ENCODE measurements at places on chromosomes 4 and X.

- DNase-seq, result no peak
Observed at GRCh38 chrX:5084279-5084678, 1144.4 kb downstream of the NLGN4X start.

GRCh38 chr4:139175646-139176301 is 1.2 kb downstream of the ELF2 start:
- DNase-seq, result no peak

- no peak for DNase-seq
Observed at GRCh38 chr4:11430536-11430935, 1.8 kb upstream of the HS3ST1 start.

- DNase-seq, result no peak
Observed at GRCh38 chr4:37908488-37909331, 17.8 kb downstream of the TBC1D1 start.

GRCh38 chrX:10483191-10483831 is 137.1 kb downstream of the MID1 start:
- DNase-seq, result no peak

- DNase-seq, result no peak
Observed at GRCh38 chr4:184021389-184021788, 116.3 kb downstream of the STOX2 start.

DNA sequence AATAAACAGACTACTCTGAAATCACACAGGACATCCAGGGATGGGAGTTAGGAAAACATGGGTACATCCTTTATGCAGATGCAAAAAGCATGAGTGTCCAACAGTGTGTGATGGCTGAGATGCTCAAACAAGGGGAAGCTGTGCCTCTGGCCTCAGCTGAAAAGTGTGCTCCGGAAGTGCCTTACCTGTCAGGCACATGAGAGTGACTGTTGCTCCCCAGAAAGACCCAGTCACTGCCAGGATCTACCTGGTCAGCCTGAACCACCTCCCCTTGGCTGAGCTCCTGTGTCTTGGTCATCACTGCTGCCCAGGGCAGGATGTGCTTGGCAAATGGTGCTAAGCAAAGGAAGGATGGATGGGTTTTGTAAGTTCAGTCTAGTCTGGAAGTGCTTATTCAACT is 4.0 kb downstream of the PPP2R2C start:
- DNase-seq, result no peak

GRCh38 chr4:5460106-5460801 is 248.1 kb downstream of the EVC2 start:
- no peak for DNase-seq

DNA sequence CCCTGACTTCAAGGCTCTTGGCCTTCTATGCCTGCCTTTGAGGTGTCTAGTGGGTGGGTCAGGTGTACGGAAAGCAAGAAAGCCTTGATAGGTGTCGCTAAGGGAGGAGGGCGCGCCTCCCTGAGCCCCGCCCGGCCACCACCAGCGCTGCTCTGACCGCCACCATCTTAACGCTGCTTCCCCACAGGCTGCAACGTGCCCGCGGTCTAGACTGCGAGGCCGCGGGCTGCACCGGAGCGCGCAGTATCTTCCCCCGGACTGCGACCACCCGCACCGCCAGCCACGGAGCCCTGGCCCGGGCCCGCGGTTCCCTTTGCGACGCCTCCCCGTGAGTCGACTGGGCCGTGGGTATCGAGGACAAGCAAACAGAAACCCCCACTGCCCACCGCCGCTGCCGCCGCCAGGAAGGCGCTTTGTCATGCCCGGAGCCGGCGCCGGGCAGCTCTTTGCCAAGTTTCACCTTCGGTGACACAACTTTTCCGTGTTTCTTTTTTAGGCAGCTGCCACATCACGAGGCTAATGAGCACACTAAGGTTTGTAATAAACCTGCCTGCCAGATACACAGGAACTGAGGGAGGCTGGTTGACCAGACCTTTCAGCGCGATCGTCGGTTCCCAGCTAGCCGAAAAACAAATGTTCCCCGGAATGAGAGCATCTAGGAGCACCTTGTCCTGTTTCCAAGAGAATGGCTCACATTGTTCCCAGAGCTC is 335.8 kb upstream of the F9 start:
- peak; percentile 3 for DNase-seq

- no peak for DNase-seq
Observed at GRCh38 chrX:133973704-133974103, 11.7 kb downstream of the GPC3 start.

GRCh38 chr4:159150821-159151390 is 48.0 kb downstream of the RAPGEF2 start:
- no peak for DNase-seq

GRCh38 chrX:47218920-47219815 is 687 bp downstream of the CDK16 start:
- no peak for DNase-seq

DNA sequence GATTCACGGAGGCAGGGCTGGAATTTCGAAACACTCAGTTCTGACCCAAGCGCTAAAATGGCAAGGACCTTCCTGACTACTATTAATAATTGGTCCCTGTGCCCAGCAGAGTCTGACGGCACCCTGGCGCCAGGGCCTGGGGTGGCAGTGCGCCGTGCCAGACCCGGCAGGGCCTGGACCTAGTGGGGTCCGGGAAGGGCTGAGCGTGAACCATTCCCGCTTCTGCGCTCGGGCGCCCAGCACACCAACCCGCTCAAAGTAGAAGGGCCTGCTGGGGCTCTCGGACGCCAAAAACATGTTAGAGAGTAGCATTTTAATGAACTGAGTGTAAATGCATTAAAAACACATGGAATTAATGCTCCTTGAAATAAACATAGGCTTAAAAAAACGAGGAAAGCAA is 346.7 kb upstream of the SFRP2 start:
- no peak for DNase-seq

DNA sequence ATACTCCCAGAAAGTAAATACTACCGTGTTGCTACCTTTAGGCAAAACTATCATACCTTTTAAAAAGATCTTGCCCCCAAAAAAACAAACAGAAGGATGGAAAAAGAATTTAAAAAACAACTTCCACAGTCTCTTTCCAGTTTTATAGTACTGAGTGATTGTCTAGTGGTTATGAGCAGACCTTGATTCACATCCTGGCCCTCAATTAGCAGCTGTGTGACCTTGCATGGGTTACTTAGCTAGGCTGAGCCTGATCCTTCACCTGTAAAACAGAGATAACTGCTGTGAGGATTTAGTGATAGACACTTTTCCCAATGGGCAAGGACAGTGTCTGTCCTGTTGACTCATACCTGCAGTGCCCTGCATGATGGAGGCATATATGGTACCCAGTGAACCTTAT is 49.0 kb downstream of the SMAD1 start:
- DNase-seq, result no peak

GRCh38 chrX:46653482-46653881 is 79.9 kb downstream of the CHST7 start:
- DNase-seq, result no peak

- no peak for DNase-seq
Observed at GRCh38 chr4:66501997-66502396, 831.7 kb upstream of the EPHA5 start.

DNA sequence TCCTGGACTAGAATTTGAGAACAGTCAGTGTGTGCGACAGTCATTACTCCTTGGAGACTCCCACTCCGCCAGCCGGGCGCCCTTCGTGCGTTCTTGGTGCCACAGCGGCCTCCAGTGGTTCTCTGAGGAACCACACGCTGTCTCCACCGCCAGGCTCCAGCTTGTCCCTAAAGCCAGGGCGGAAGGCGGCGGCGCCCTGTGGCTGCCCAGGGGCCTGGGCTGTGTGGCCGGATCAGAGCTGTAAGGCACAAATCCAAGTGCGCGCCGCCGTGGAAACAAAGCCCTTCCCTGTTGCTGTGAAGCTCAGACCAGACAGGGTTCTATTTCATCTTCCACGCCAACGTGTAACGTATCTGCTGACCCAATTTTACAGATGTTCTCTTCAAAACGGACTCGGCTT is 34.2 kb downstream of the IDS start:
- DNase-seq, result no peak

- no peak for DNase-seq
Observed at GRCh38 chrX:100831219-100831946, 11.2 kb downstream of the CSTF2 start.

DNA sequence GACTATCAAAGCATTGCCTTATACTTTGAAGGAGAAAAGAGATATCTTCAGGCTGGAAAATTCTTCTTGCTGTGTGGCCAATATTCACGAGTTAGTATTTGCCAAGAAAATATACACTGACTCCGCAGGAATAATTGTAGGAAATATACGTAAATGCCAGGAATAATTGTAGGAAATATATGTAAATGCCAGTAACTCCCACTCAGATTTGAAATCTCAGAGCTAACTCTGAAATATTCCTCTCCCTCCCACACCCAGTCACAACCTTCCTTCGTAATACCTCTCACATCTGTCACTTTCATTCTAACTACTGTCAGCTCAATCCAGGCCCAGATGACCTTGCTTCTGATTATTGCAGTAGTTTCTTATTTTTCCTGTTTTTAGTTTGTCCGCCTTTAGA is 73.5 kb downstream of the WDR19 start:
- no peak for DNase-seq

GRCh38 chr4:116547632-116548031 is 537.7 kb downstream of the TRAM1L1 start:
- no peak for DNase-seq

GRCh38 chrX:1465286-1466231 is 12.8 kb upstream of the ASMTL start:
- DNase-seq, result no peak

GRCh38 chr4:3744232-3744631 is 22.0 kb upstream of the ADRA2C start:
- no peak for DNase-seq

- DNase-seq, result no peak
Observed at GRCh38 chr4:105474099-105474518, 247 bp upstream of the PPA2 start.

- DNase-seq, result no peak
Observed at GRCh38 chr4:159174645-159175084, 71.8 kb downstream of the RAPGEF2 start.

GRCh38 chrX:129731228-129731627 is 7.6 kb upstream of the XPNPEP2 start:
- no peak for DNase-seq

DNA sequence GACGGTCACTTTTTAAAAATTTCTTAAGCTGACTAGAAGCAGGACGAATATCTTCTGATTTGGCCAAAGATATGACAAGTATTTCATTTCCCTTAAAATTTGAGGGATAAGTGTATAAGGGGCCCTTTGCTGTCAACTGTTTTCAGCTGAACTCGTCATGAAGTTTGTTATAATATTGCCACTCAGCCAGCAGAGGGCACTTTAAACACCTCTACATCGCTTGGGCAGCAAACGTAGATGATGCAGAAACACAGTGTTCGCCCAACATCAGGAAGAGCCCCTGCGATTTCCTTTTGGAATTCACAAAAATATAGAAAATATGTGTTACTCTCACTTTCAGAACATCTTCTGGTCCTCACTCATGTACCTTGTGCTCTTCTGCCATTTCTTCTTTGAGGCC is 435.7 kb upstream of the FMR1 start:
- DNase-seq, result no peak

GRCh38 chr4:77773101-77773500 is 46.1 kb downstream of the CNOT6L start:
- no peak for DNase-seq

- no peak for DNase-seq
Observed at GRCh38 chrX:65635378-65635777, 32.1 kb upstream of the MSN start.

DNA sequence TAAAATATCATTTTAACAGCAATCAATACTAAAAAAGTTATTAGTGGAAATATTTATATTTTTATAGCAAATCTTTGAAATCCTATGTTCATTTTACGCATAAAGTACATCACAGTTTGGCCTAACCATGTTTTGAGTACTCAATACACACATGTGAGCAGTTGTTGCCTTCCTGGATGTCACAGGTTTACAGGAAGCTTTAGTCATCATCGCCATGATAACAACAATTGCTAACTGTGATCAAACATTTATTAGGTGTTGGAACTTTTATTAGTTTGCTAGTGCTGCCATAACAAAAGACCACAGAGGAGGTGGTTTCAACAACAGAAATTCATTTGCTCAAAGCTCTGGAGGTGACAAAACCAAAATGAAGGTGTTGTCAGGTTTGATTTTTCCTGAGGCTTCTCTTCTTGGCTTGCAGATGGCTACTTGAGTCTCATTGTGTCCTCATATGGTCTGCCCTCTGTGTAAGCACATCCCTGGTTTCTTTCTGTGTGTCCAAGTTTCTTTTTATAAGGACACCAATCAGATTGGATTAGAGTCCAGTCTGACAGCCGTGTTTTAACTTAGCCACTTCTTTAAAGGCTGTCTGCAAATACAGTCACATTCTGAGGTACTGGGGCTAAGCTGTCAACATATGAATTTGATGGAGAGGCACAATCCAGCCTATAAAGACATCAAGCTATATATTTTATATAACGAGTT is 43.1 kb upstream of the BOD1L1 start:
- no peak for DNase-seq

GRCh38 chrX:46918434-46918833 is 6.2 kb downstream of the JADE3 start:
- no peak for DNase-seq

- no peak for DNase-seq
Observed at GRCh38 chrX:41600291-41600690, 88.5 kb upstream of the GPR34 start.

DNA sequence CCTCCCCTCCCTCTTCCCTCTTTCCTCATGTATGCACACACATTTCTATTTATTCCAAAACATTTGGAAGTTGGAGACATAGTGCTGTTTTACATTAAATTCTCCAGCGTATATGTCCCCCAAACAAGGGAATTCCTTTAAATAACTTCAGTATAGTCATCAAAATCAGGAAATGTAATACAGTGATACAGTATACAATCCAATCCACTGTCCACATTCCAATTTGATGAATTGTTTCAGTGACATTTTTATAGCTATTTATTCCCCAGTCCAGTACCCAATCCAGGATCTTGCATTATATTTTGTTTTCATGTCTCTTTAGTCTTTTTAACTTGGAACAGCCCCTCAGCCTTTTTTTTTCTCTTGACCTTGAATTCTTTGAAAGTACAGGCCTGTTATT is 233.0 kb downstream of the DKK2 start:
- no peak for DNase-seq

DNA sequence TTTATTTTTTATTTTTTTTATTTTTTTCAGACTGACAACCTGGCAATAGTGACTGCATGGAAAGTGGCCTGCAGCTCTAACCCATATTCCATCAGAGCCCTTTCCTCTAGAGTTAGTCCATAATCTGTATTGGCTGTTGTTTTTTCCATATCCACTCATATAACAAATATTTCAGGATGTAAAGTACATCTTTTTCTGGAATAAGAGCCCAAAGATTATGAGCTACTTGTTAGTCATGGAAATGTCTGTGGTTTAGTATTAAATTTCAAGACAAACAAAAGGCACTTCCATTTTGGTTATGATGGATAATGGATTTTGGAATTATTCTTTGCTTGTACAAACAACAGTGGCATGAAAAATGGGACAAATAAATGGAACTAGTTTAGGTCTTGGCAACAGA is 296.0 kb upstream of the HS3ST1 start:
- no peak for DNase-seq

DNA sequence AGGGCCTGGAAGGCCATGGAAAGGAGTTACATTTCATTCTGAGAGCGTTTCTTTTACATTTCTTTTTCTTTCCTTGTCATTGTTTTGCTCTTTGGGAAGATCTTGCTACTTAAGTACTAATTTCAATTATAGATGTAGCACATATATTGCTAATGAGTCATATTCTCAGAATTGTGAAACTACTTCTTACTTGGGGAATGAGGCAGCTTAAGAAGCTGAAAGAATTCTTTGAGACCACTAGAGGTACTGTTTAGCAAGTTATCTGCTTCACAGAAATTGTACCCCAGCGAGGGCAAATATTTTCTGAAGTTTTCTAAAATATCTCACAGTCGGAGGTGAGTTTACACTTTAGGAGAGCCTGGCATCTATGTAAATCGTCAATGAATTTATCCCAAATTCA is 100.6 kb downstream of the AFF2 start:
- DNase-seq, result no peak

- no peak for DNase-seq
Observed at GRCh38 chr4:84971319-84971932, 4.9 kb upstream of the WDFY3 start.
